ENCODE measurements at places on chromosomes 4 and X. TPM values are rescaled to one million over a fixed set of nuclear protein-coding genes. Genes with fewer than 3 reads are reported as not detected.

The DCAF12L2 gene
- not detected for total RNA-seq

The ATP2B3 gene
- not detected for total RNA-seq

The CXCL11 gene
- not detected for total RNA-seq

The CLDN2 gene
- total RNA-seq = not detected

The AFM gene
- total RNA-seq = not detected

The SSX3 gene
- not detected for total RNA-seq

The HTN1 gene
- not detected for total RNA-seq

The DMRTC1 gene
- not detected for total RNA-seq

GRCh38 chr4:154044742-154045485, 256.0 kb upstream of the SFRP2 start:
- no peaks in the 10 kb centered on the region for H3K36me3 ChIP-seq
- no peak overlapping the region for H3K4me3 ChIP-seq
- H3K4me1 ChIP-seq = no peaks in the 10 kb centered on the region

DNA sequence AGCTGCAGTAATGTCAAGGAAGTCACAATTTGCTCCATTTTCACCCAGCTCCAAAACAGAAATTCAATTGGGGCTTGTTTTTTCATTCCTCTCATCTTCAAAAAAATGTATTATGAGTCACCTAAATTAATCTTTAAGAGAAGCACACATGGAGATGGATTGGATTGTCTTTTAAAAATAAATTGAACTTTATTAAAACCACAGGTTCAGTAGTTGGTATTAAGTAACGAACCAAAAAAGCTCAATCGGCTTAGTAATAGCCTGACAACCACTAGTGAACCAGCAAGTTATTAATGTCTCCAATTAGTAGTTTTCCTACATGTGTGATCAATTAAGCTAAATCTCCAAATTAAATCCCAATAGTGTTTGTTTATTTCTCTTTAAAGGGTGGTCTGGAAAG, 283.5 kb upstream of the GIMD1 start:
- H3K4me1 ChIP-seq = no peaks in the 10 kb centered on the region
- no peak overlapping the region for H3K27ac ChIP-seq
- H3K36me3 ChIP-seq = no peaks in the 10 kb centered on the region
- no peak overlapping the region for H3K4me3 ChIP-seq
- no peaks in the 10 kb centered on the region for H3K27me3 ChIP-seq
- DNase-seq = no peak

- H3K36me3 ChIP-seq = peaks cover 1% of the 10 kb centered on the region
- peaks cover 9% of the 10 kb centered on the region for H3K27me3 ChIP-seq
- H3K27ac ChIP-seq = no peak overlapping the region
- peaks cover 2% of the 10 kb centered on the region for H3K4me1 ChIP-seq
- DNase-seq = no peak
These were observed 3.2 kb upstream of the KLHL34 start for GRCh38 chrX:21661316-21661715.

DNA sequence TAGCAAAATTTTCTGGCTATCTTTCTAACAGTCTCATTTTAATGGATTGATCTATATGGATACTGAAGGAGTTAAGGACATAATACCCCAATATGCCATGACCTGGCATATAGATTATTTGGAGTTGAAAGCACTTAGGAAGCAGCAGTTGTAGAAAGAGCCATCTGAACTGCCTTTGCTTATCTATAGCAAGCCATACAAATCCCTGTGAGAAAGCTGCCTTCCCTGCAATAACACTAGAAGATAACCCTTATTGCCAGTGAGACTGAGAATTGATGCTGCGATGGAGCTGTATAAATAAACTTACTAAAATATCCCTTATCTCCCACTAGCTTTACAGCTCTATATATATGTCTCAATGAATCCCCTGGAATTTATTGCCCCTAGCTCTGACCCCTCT, 346.3 kb downstream of the TECRL start:
- no peaks in the 10 kb centered on the region for H3K27me3 ChIP-seq
- H3K36me3 ChIP-seq = no peaks in the 10 kb centered on the region
- no peak overlapping the region for H3K27ac ChIP-seq

- H3K27ac ChIP-seq = no peak overlapping the region
- H3K4me3 ChIP-seq = no peak overlapping the region
- H3K27me3 ChIP-seq = peaks cover 34% of the 10 kb centered on the region
These were observed 1.4 kb downstream of the INTU start for GRCh38 chr4:127634181-127634580.

DNA sequence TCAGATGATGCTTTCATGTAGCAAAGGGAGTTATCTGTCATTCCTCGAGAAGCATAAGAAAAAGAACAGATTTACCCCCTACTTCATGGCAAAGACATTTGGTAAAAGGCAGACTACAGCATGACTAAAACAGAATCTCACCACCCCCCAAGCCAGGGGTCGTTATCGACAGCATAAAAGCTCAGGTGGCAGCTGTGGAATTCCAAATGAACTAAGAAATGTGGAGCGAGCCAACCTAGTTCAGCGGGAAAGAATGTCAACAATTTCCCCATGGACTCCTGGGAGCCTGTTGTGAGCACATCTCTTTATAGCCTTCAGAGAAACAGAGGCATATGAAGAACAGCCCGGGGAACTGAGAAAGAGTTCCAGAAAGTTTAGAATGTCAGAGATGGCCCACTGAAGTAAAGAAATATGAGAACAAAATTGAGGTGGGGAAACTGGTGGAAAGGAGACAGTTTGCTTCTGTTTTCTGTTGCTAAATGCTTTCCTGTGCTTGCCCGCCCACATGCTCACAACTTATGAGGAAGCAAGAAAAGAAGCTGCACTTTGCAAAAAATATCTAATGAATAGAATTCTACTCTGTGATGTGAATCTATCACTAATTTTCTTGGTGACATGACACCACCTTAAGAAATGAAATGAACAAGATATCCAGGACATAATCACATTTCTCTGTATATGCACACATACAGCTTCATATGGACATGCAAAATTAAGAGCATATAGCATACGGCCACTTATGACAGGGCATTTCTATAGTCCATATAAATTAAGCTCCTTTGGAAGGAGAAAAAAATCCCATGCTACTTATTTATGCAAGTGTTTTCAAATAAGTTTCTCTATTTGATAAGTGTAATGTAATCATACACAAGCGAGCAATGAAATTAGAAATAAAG, 135.3 kb upstream of the MID1 start:
- H3K27ac ChIP-seq = no peak overlapping the region
- no peaks in the 10 kb centered on the region for H3K27me3 ChIP-seq
- DNase-seq = no peak
- no peaks in the 10 kb centered on the region for H3K4me1 ChIP-seq

All from activated CD4-positive, alpha-beta T cell treated with anti-CD3 and anti-CD28 coated beads, Interleukin-2, amount 10 ng/mL, durations not matched to agents 24 days and 14 days (primary cell).